ENCODE measurements at places on chromosomes 6 and 20.

GRCh38 chr6:47924001-47924400, 142.2 kb downstream of the OPN5 start:
- DNase-seq, result no peak

GRCh38 chr20:18727032-18727508, 86.5 kb upstream of the SCP2D1 start:
- no peak for DNase-seq

- DNase-seq, result no peak
Observed at GRCh38 chr6:117550078-117550600, 52.2 kb downstream of the GOPC start.

- DNase-seq, result peak; percentile 41
Observed at GRCh38 chr20:50919567-50919966, 11.7 kb downstream of the ADNP start.

DNA sequence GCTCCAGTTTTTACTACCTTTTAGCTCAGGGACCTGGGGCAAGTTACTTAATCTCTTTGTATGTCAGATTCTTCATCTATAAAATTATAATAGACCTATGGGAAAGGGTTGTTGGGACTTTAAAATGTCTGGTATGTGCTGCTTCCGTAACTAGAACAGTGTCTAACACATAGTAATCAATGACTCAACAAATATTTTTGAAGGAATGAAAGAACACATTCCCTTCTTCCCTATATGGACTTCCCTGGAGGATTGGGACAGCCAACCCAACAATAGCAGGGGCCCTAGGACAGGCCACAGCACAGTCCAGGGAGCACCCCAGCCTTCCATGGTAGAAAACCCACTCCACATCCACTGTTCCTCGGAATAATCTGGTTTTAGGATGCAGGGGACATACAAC, 50.7 kb upstream of the TPD52L1 start:
- DNase-seq, result peak; percentile 84

GRCh38 chr6:104625536-104625935, 234.2 kb downstream of the HACE1 start:
- DNase-seq, result peak; percentile 63

DNA sequence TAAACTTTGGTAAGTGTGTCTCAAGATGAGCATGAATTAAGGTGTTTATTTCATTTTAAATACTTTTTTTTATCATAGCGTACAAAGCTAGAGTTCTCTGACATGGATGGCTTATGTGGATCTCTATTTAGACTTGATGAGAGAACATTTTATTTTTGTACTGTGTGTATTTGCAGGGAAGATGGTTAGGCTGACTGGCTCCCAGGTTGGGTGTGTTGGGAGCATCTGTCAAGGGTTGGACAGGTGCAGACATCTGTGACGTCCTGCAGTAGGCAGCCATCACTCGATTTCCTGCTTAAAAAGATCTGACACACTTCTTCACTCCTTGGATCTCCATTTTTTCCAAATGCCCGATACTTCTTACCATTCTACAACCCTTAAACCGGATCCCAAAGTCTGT, 221.9 kb upstream of the QKI start:
- DNase-seq, result no peak

GRCh38 chr6:168126566-168127383, 47.8 kb upstream of the FRMD1 start:
- no peak for DNase-seq

DNA sequence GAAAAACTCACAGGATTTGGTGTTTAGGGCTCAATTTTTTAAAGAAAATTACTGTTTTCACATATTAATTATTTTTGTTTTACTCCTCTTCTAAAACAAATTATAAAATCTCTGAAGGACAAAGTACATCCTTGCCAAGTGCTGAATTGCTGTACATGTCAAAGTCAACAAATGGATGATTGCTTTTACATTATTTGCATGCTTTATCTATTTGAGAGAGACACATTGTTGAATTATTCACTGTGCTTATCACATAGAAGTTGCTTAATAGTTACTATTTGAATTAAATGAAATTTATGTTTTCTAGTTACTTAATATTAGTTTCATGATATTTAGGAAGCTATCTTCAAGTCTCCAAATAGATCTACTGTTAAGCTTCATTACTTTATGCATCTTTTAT, 318.6 kb upstream of the PTCHD4 start:
- no peak for DNase-seq

DNA sequence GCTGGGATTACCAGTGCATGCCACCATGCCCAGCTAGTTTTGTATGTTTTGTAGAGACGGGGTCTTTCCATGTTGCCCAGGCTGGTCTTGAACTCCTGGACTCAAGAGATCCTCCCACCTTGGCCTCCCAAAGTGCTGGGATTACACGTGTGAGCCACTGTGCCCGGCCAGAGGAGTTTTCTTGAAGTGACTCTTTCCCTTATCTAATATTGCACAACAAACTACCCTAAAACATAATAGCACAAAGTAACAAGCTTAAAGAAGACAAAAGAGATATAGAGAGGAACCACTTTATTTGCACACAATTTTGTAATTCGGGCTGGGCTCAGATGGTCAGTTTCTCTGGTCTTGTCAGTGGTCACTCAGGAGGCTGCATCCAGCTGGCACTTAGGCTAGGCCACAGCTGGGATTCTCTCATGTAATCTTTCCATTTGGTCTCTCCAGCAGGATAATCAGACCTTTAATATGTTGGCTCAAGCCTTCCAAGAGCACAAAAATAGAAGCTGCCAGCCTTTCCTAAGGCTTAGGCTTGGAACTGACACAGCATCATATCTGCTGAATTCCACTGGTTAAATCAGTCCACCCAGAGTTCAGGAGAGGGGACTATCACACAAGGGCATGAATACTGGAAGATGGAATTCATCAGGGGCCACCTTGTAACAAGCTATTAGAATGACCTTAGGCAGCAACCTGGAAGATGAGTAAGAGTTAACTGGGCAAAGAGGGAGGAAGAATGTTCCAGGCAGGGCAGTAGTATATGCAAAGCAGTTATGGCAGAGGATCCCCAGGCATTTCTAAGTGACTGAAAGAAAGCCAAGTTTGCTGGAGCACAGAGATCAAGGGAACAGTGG, 56.7 kb upstream of the PNRC1 start:
- no peak for DNase-seq

DNA sequence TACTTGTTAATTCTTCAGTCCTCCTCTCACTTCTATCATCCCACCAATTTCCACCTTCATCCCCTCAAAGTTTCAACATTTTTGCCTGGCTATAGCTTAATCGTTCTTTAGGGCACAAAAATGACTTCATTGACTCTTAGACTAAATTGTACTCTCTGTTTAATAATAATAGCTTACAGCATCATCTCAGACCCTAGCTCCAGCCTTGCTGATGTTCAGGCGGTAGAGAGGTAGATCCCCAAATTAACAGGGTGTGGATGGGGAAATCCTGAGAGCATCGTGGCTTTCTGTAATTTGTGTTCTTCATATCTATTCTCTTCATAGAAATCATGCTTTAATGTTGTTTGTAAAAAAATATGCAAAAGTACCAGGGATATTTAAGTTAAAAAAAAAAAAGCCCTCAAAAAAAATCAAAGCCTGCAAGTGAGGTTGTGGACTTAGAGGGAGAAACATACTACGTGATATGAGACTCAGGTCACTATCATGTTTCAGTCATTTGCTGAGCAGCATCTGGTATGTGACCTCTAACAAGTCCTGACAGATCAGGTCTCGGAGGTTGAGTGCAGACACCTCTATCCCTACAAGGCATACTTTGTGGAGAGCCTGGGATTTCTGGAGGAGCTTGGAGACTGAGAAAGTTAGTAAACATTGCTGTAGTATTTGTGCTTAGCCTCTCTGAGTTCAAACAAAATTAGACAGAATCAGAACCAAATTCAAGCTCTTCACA, 1063.3 kb upstream of the CITED2 start:
- DNase-seq, result no peak

DNA sequence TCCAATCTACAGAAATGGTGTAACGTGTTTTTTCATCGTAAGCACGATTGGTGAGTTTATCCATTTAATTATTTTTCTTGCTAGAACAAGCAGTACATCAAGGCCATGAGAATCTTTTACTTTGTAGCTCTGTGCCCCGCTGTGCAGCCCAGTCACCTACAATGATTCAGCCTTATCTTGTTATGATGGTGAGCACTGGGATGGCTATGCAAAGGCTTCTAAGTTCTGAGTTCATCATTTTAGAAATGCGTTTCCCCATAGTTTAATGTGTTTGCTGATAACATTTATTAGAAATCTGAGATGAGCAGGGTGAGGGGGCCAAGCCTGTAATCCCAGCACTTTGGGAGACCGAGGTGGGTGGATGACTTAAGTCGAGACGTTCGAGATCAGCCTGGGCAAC, 111.8 kb upstream of the QKI start:
- DNase-seq, result no peak

GRCh38 chr20:723756-724155, 44.5 kb downstream of the SLC52A3 start:
- DNase-seq, result no peak

- DNase-seq, result peak; percentile 4
Observed at GRCh38 chr6:50147371-50147770, 97.6 kb upstream of the DEFB112 start.

GRCh38 chr20:14632906-14633305, 295.5 kb upstream of the FLRT3 start:
- DNase-seq, result no peak

DNA sequence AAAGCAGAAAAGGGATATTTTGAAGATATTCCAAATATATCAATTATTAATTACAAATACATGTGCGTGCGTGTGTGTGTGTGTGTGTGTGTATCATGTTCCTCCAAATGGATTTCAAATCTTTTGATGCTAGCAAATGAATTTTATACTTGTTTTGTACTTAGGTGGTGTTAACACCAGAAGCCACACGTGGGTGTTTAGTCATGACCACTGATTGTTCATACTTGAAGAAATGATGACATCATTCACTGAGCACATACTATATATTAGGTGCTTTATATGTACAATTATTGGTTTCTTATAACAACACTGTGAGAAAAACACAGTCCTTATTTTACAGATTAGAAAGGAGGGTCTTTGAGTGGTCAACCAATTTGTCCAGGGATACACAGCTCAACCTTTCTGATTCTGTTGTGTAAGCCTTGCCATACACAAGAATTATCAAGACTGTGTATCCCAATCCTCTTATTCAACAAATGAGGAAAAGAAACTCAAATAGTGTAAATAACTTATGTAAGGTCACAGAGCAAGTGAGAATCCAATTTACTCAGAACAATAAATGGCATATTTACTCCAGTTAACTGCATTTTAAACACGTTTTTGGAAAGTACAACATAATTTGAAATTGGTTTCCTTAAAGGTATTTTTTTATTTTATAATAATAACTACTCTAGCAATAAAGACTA, 88.5 kb downstream of the BCAS1 start:
- no peak for DNase-seq

GRCh38 chr6:150732765-150733539, 132.6 kb upstream of the MTHFD1L start:
- DNase-seq, result no peak

DNA sequence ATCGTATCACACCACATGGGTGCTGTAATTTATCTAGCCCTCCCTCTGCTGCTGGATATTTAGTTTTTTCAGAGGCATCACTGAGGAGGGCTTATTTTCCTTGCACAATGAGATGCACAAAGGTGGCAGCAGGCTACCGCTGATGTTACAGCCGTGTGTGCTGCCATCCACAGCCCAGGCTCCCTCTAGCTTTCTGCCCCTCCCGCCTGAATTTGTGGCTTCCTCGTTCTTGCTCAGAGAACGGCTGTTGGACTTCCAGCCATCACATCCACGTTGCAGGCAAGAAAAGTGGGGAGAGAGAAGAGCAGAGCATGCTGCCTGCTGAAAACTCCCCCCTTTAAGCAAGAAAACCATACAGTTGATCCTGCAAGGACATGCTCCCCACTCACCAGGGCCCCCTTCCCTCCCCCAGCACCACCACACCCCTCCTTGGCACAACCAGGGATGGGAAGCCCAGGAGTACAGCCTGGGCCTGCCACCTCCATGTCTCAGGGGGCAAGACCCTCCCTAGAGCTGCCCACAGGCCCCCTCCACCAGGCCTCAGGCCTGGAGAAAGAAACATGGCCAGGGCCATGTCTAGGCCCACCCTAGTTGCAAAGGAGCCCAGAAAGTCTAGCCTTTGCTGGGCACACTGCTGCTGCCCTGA, 102.6 kb downstream of the MRPL14 start:
- DNase-seq, result no peak

DNA sequence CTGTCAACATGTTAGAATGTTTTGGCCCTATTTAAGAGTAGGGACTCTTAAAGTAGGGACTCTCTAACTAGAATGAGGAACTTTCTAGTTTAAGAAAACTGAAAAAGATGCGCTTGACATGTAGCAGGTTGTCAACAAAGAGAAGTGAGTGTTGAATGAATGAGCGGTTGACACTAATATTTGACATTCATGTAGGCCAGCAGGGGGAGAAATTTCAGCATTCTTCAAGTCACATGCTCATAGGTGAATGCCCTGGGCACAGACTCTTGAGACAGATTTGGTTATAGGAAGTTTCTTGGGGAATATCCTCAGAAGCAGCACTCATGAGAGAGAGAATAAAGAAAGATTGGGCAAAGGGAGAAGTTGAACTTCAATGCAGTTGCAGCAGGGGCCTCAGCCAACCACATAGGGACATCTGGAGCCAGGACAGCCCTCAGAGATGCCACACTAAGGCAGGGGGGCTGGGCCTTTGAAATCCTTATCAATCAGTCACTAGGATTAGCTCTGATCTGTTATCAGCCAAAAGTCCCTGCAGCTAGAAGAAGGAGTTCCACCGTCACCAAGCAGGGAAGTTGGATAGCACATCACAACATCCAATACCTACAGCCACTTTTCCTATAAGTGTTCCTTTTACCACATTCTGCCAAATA, 145.1 kb upstream of the FKBP1C start:
- DNase-seq, result no peak

GRCh38 chr6:82902290-82902689, 163.4 kb downstream of the UBE3D start:
- no peak for DNase-seq

DNA sequence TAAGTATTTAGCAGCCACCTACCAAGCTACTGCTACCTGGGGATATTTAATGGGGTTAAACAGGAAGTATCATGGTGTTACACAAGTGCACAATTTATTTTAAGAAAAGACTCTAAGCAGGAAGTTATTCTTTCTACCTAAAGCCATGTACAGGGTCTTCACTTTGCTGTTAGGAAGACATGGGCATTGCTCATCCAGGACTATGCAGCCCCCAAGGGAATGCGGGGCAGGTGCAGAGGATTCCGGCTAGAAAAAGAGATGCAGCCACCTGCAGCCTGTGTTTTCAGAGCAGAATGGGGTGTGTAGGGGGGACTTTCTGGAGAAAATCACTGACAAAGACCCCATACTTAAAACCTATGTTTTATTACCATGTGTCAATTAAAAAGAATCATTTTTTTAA, 399.1 kb upstream of the NOX3 start:
- no peak for DNase-seq

DNA sequence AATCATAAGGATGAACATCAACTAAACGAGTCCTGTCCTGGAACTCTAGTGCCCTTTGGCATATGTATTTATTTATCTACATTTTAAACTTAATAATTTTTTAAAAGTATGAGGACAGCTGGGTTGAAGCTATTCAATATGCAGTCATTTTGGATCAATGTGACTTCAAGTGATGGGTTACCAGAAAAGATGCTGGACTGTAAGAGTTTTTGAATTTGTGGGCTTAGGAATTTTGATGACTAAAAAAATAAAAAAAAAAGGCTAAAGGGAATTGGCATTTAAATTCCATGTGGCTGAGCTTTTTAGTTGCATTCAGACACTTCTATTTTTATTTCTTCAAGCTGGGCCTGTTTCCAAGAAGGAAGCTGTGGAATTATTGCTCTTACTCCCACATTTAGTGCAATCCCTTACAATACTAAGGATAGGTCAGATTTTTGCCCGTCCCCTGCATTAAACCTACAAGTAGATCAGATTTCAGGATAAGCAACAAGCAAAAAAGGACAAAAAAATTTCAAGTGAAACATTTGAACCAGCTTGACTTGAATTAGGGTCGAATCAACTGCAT, 704.2 kb upstream of the CITED2 start:
- DNase-seq, result peak; percentile 79
